T-helper 1 cell (primary cell): ENCODE measurements at places on chromosomes 6 and 20.

- DNase-seq, result no peak
These were observed 79.9 kb downstream of the SEL1L2 start for GRCh38 chr20:13910492-13910891.

DNA sequence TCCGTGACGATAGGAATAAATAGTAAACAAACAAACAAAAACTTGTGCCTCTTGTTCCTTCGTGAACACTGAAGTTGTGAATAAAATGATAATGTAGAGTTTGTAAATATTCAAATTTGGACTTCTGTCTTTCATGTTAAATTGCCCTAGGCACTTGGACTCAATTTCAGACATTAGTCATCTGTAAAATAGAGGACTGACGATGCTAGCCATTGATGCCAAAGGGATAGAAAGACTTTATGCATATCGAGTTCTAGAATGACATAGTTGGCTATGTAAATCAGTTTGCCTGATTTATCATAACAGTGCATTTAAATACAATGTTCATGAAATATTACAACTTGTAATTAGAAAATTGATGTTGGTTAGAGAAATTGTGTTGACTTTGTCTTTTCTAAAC lies 45.9 kb upstream of the FLRT3 start:
- no peak for DNase-seq

DNA sequence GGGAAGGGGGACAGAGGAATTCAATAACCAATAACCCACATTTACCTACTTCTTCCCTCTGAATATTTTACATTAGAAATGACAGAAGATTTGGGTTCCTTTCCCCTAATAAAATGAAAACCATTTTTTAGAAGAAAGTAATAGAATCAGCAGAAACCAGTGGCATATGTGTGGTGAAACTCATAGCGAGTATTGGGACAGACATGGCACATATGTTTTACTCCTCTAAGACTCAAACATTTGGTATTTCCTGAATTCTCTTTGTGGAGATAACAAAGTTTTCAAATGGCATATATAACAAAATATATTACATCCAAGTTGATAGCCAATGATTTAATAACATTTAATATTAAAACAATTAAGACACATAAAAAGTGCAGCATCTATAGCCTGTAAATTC lies 12.9 kb upstream of the BEND3 start:
- no peak for DNase-seq

DNA sequence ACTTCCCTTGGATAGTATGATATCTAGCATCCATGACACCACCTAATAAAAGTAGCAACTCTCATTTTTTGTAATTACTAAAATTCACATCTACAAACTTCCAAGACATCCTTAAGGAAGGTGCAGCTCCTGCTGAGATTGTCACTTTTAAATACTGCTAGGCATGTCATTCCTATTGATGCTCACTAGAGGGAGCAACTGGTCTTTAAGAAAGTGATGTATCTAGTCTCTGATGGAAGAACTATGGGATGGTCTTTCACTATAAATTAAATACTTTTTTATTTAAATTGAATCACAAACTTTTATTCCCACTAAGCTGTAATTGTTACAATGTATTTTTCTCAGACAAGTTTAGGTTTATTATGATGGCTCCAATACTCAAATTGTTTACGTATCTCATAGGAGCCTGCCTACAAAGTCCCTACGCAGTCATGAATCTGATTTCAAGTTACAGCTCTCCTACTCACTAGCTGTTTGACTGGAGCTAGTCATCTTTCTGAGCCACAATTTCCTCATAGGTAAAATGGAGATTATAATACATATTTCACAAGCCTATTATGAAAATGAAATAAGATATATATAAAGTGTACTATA lies 8.1 kb upstream of the TSPYL1 start:
- DNase-seq, result no peak

GRCh38 chr20:50003253-50003656 lies 20.5 kb downstream of the SNAI1 start:
- no peak for DNase-seq

- DNase-seq, result no peak
These were observed 169.8 kb downstream of the MMS22L start for GRCh38 chr6:97113170-97113569.

- no peak for DNase-seq
These were observed 550 bp downstream of the PLAGL2 start for GRCh38 chr20:32206760-32207625.

DNA sequence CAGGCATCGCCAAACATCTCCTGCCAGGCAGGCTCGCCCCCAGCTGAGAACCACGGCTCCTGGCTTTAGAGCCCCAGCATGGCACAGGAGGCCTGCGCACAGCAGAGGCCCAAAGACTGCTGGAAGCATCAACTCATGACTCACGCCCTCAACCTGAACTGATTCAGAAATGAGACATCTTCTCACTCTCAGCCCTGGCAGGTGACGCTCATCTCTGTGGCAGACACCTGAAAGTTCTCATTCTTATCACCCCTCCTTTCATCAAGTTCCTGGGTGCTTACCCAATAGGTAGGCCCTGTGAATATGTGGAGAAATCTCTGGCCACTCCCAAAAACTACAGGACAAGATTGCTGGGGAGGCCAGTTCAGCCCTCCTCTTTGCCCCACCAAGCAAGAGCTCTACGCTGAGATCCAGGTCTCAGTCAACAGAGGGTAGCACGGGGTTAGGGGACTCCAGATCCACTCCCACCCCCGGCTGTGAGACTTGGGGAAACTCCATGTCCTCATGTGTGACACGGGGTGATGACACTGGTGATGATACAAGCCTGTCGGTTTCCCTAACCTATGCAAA lies 11.3 kb downstream of the NFATC2 start:
- DNase-seq, result peak; percentile 48

GRCh38 chr6:88561954-88562315 lies 395.8 kb upstream of the CNR1 start:
- DNase-seq, result no peak
